ENCODE measurements at places on chromosomes 3 and 15.

DNA sequence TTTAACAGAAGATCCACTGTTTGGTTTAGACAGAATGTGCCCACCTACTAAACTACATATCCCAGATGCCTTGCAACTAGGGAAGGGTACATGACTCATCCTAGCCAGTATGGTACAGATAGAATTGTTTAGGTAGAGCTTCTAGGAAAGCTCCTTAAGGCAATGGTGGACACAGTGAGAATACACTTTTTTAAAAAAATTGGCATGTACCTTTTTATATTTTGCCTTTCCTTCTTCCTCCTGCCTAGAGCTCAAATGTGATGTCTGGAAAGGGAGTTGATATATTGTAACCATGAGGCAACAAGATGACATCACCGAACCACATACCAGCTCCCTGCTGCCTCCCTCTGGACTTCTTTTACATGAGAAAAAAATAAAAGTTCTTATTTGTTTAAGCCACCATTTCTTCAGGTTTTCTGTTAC is 14.4 kb upstream of the C3orf80 start:
- no peak for DNase-seq

- DNase-seq = no peak
Observed at GRCh38 chr3:86702381-86702958, 288.5 kb downstream of the VGLL3 start.

GRCh38 chr3:133945381-133946095 is 49.9 kb upstream of the RAB6B start:
- DNase-seq = no peak

DNA sequence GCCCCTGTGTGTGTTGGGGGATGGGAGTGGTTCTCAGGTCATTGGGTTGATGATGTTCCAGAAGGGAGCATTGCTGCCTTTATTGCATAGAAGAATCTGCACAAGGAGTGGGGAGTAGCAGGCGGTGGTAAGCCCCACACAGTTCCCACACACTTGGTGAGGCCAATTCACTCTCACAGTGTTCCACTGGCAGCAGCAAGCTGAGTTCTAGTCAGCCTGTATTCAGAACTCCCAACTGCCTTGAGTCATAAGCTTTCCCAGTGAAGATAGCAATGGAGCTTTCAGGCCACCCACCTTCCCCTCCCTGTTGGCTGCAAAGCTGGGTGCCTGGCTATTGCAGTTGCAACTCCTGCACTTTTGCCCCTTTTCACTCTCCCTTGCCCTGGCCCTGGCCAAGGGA is 181.1 kb upstream of the RBMS3 start:
- no peak for DNase-seq

- DNase-seq = no peak
Observed at GRCh38 chr3:61343543-61343942, 92.3 kb upstream of the FHIT start.

DNA sequence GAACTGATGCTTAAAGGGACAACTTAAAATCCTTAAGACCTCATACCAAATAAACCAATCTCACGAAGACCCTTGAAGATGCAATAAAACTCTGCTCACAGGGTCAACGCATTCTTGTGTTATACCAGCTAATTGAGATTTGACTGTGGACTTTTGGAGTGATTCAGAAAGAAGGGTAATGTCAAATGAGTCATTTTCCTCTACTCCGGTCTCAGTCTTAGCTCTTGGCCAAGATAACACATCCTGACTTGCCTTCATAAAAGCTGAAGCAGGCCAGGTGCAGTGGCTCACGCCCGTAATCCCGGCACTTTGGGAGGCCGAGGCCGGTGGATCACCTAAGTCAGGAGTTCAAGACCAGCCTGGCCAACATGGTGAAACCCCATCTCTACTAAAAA is 3.8 kb downstream of the PKM start:
- DNase-seq = peak; percentile 33

DNA sequence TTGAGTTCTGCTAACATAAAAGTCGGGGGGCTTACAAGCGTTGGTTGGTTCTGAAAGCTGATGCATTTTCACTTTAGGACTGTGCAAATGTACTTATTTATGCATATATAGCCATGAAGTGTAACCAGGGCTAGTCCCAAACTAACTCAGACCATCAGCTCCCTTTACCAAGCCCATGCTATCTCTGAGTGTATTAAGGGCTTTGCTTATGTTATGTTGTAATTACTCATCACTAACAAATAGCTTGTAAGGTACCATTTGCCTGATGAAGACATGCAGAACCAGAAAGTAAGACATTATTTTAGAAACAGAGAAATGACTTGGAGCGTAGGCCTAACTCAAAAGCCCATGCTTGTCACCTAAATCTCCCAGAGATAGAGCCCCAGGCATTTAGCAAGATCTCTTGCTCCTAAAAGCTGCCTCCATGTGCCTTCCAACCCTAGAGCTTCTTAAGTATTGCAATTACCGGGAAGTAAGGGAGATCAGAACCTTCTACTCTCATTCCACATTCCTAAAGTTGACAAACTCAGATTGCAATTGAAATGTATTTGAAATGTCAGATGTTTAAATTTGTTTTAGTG is 362.9 kb upstream of the RBMS3 start:
- DNase-seq = no peak

DNA sequence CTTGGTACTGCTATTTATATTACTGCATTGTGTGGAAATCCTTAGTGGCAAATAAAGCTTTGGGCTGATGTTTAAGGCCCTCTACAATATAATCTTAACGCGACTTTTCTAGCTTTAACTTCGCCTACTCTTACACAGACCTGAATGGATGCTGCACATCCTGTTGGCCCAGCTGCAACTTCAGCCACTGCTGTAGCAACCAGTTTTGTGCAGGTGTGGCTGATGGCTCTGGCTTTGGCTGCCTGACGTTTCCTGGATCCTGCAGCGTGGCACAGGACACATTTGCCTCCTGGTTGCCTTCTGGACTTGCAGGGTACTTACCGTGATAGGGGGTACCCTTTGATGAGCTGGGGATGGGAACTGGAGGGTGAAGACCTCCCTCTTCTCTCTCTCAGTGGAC is 20.2 kb upstream of the ERICH6 start:
- DNase-seq = no peak

- no peak for DNase-seq
Observed at GRCh38 chr3:113575206-113575605, 42.9 kb downstream of the SIDT1 start.

- no peak for DNase-seq
Observed at GRCh38 chr15:52715411-52715810, 36.2 kb upstream of the ATOSA start.

DNA sequence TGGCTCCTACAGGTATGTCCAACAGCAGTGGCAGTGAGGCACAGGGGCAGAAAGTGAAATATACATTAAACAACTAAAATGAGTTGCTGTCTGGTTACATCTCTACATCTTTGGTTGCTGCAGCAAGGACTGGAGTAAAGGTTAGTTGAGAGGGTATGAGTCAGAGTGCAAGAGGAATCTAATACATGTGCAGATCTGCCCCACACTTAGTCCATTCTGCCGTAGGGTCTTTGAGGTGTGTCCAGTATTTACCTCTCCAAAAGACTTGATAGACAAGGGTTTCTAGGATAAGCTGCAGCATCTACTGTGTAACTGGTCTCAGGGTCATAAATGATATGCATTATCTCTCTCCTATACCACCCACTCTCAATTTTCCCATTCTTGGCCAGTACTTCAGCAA is 6.2 kb upstream of the NEDD4 start:
- DNase-seq = no peak

- DNase-seq = no peak
Observed at GRCh38 chr3:184693011-184693975, 18.6 kb downstream of the MAGEF1 start.

DNA sequence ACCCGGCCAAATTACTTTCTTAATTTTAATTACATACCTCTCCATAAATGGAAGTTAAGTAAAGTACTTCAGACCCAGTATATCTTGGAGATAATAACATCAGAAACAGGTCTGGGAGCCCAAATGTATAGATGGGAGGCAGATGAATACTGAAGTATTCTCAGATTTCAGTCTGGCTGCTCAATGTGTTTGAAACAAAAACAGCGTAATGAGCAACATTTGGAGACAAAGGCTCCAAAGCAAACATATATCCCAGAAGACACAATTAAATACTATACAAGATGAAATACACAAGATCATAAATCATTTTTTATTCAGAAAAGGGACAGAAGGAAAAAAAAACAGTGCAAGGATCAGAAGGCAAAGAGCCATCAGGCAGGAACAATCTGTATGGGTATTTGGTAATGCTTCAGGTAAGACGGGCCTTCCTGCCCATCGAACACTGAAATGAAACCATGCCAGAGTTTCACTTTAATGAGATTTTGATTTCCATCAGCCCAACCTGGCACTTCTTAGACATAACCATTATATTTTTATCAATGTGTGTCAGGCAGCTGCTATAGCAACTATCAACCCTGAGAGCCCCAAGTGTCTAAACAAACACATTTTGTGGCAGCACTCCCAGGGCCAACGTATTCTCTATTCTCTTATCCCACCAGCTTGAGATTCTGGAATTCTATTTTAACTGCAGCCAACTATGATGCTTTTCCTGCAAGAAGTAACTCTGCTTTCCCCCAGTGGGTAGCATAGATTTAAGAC is 210.8 kb downstream of the STT3B start:
- DNase-seq = no peak

GRCh38 chr15:45449395-45449794 is 71.1 kb upstream of the GATM start:
- no peak for DNase-seq

GRCh38 chr15:35179739-35180138 is 94.6 kb upstream of the NANOGP8 start:
- DNase-seq = no peak

- no peak for DNase-seq
Observed at GRCh38 chr3:12286927-12287726, 1.7 kb upstream of the PPARG start.

DNA sequence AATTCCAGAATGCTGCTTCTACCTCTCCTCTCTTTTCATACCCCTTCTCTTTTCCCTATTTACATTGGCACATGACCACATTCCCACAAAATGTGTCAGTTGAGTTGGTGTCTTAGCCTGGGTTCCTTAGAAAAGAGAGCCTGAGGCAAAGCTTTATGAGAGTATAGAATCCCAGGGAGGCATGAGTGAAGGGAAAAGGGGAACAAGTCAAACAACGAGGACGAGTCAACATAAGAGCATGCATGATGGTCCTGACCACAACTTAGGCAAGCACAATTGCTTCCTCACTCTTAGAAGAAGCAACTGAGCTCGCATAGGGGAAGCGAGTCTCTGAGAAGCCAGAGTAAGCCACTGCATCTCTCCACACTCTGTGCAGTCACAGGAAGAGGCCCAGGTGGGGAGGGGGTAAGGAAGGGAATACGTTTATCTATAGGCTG is 15.4 kb upstream of the ZNF774 start:
- no peak for DNase-seq
